ENCODE measurements at places on chromosomes 13 and 19. TPM values are rescaled to one million over a fixed set of nuclear protein-coding genes. Genes with fewer than 3 reads are reported as not detected.

TNFSF9 gene
- polyA plus RNA-seq: 2.8 TPM

C5AR1 gene
- 0.08 TPM for polyA plus RNA-seq

DHRS12 gene
- 12.2 TPM for polyA plus RNA-seq

TTYH1 gene
- 21.5 TPM for polyA plus RNA-seq

TMEM59L gene
- 16.2 TPM for polyA plus RNA-seq

PRSS57 gene
- polyA plus RNA-seq: 0.21 TPM

CATSPERD gene
- 0.56 TPM for polyA plus RNA-seq

ZNF547 gene
- 1.1 TPM for polyA plus RNA-seq

PLPP2 gene
- polyA plus RNA-seq: 58.3 TPM

DCT gene
- not detected for polyA plus RNA-seq

C1QTNF9 gene
- not detected for polyA plus RNA-seq

SLC25A41 gene
- polyA plus RNA-seq: 0.23 TPM

DNA sequence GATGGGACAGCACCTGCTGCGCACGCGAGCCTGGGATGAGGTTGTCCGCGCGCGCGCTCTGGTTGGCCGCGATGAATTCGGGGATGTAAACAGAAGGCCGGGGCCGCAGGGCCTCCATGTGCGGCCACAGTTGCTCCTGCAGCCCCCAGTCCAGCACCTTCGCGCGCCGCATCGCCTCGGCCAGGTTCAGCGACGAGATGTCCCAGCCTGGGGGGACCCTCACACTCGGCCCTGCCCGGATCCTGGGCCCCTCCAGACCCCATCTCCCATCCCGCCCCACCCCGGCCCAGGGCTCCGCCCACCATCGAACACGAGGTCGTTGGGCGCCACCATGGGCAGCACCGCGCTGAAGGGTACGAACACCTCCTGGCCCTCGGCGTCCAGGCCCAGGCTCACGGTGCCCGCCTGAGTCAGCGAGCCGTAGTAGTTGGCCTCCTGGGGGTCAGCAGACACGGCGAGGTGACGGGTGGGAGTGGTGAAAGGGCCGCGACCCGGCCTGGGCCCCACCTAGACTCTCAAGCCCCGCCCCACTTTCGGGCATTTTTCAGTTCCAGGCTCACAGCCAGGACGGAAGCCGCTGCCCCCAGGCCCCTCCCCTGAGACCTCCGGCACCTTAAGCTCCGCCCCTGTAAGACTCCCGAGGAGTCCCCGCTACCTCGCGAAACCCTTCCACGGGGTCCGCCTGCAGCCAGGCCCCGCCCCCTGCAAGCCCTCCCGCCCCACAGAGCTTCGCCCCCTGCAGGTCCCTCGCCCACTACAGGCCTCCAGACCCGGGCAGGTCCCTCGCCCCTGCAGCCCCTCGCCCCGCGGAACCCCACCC is 1.1 kb downstream of the ISYNA1 start:
- peak; percentile 96 for DNase-seq

DNA sequence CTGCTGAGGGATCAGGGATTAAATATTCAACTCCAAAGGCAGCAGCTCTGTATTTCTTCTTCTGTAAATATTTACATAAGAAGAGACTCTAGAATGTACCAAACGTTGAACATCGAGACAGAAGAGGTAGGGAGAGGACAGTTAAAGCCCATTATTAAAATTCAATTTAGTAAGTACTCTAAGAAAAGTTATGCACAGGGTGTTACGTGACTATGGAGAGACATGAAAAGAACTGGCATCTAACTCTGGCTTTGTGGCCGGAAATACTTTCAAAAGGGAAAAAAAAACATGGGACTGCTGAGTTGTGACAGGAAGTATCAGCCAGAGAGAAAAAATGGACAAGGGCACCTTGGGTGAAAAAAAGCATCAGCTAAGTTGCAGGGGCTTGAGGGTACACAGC is 36.7 kb downstream of the LNX2 start:
- no peak for DNase-seq

- peak; percentile 68 for DNase-seq
These were observed 53.4 kb downstream of the PDS5B start for GRCh38 chr13:32639502-32640105.

DNA sequence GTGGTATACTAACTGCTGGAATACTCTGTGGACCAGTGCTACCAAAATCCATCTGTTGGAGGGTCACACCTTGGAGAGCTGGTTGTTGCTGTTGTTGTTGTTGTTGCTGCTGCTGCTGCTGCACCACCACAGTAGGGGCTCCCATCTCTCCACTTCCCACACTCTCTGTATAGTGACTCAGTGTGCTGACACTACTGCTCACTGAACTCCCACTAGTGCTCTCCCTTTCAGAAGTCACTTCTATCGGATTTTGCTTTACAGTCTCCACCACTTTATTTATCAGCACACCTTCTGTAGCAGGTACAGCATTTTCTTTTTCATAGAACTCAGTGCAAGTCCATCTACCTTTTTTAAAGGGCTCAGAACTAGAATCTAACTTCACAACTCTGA is 1.7 kb downstream of the TSC22D1 start:
- DNase-seq: no peak

DNA sequence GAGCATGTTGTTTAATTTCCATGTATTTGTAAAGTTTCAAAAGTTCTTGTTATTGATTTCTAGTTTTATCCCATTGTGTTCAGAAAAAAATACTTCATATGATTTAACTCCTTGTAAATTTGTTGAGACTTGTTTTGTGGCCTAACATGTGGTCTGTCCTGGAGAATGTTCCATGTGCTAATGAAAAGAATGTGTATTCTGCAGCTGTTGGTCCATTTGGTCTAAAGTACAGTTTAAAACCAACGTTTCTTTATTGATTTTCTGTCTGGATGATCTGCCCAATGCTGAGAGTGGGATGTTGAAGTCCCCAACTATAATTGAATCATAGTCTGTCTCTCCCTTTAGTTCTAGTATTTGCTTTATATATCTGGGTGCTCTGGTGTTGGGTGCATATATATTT is 34.9 kb upstream of the TPP2 start:
- no peak for DNase-seq

DNA sequence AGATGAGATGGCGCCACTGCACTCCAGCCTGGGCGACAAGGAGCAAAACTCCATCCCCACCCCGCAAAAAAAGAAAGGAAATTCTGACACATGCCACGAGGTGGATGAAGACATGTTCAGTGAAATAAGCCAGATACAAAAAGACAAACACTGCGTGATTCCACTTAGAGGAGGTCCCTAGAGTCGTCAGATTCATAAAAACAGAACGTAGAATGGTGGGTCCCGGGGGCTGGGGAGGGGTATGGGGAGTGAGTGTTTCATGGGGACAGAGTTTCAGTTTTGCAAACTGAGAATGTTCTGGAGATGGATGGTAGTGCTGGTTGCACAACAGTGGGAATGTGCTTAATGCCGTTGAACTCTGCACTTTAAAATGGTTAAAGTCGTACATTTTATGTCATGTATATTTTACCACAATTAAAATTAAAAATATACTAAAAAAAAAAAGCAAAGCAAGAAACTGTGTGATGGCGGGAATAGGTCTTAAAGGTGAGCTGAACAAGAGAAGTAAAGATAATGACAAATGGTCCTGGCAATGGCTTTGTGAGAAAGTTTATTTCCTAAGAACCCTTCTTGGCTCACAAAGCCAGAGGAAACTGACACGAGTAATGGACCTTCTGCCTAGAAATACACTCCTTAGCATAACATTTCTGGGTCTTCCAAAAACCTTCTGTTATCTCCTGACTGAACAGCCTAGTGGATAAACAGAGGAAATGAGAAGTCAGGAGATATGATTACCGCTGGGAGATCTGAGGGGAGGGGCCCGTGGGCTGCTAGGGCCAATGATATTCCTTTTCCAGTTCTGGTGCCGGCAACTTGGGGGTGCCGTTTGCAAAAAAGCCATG is 4.2 kb upstream of the SPC24 start:
- DNase-seq: no peak

DNA sequence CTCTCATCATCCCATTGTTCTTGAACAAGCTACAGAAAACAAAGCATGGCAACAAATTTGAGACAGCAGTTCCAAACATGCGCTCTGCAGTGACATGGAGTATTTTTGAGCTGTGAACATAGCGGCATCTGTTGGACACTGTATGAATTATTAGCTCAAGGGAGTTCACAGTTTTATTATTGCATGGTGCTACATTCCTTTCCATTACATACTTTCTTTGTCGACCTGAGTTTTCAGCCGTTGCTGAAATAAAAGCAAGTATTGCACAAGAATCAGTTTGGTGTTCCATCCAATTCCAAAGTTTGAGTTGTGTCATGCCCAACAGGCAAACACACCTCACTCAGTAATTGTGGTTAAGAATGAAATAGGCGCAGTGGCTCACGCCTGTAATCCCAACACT is 30.1 kb upstream of the METTL21C start:
- DNase-seq: no peak

- peak; percentile 96 for DNase-seq
These were observed at the start of gene CCDC106 for GRCh38 chr19:55647732-55648584. Gene CCDC106 (plus strand): TSS chr19:55648212. CDS start chr19:55649047, 835 bp downstream.

DNA sequence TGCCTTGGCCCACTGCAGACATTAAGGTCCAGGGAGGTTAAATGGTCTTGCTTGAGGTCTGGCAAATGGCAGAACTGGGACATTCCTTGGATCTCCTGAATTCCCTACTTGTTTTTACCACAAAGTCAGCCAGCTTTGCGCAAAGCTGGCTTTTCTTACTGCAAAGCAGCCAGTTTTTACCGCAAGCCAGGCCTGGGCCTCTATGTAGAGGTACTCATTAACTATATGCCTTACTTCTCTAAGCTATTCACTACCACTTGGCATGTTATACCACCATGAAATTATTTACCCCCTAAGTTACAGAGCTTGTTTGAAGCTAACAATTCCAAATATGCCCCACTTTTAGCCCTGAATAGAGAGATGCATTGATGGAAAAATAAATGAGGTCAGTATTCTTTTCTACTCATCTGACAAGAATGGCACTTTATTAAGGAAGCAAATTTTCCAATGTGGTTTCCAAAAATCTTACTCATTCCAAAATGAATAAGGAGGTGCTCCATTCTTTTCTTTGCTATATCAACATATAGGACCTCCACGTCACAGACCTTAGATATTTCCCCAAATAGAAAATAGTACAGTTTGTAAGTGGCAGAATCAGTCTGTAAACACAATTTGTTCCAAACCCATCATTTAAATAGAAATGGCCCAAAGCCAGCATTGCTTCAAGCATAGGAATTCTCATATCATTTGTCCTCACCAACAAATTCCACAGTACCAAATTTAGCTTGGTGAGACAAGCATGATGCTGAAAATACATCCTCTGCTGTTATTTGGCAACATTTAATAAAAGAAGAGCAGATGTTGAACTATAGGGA is 143.9 kb upstream of the TSC22D1 start:
- DNase-seq: no peak

DNA sequence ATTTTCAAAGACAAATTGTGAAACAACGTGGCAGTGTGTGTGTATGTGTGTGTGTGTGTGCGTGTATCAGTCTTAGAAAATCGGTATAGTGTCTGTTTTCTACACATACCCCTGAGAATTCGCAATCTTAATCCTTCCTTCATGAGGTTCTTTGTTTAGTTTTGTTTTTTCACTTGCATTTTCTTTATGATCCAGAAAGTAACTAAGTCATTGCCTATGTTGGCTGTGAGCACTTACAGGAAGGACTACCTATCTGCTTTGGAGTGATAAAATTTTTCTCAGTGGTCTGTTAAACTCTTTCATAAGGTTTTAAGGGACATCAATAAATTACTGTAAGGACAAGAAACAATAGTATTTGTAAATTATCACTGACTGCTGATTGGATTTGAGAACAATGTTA is 1587.1 kb downstream of the PCDH9 start:
- DNase-seq: no peak

- DNase-seq: no peak
These were observed 6.5 kb downstream of the NKPD1 start for GRCh38 chr19:45154064-45154827.

DNA sequence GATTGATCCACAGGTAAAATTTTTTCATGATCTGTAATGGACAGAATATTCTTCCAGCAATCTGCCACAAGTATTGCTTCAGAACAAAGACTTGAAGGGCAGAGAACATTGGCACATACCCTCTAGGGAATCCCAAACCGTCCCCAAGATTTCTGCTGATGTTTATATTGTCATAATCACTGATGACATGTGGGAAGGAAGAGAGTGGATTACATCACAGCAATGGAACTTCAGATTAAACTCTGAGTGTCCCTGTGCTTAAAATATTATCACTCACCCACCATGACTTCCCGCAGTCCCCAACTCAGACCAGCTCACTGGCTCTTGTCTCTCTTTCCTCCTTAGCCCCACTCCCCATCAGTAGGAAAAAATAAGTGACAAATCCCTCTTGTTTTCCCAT is 8.5 kb upstream of the TPT1 start:
- DNase-seq: no peak

GRCh38 chr13:72170571-72170970 is 303.6 kb upstream of the DACH1 start:
- no peak for DNase-seq

GRCh38 chr19:12126707-12127106 is 13.4 kb downstream of the ZNF20 start:
- peak; percentile 64 for DNase-seq

DNA sequence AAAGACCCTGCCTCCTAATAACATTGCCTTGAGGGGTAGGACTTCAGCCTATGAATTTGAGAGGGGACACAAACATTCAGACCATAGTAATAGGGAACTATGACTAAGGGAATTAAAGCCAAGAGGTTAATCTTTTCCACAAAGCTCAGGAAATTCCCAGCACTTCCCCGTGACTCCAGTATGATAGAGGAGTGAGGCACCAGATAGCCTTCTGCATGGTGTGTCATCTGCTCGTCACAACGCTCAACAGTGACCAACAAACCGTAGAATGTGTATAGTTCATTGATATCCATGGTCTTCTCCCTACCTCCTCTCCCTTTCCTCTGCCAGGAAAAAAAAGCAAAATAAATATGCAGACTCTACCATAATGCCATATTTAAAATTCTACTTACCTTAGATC is 64.4 kb downstream of the B3GLCT start:
- no peak for DNase-seq

GRCh38 chr13:102012299-102013293 is 389.3 kb downstream of the FGF14 start:
- DNase-seq: no peak

DNA sequence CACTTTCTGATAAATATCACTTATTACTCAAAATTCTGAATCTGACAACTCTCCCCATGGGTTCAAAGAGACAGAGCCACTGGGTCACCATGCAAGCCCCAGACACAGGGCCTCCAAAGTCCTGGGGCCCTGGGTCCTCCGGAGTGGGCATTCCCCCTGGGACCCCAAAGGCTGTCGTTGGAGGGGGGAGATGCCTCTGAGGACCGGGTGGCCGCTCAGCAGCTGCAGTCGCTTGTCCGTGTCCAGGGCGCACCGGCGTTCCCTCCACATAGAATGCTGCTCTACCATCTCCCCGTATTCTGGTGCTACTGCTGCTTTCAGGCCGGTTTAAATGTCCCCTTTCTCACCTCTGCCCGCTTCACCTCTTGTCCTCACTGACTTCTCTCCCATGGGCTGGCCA is 246.1 kb downstream of the TEX29 start:
- no peak for DNase-seq

GRCh38 chr13:49616676-49617065 is 11.6 kb upstream of the ARL11 start:
- no peak for DNase-seq

- no peak for DNase-seq
These were observed 7.7 kb downstream of the NFILZ start for GRCh38 chr19:8638078-8638619.

- no peak for DNase-seq
These were observed 6.4 kb downstream of the ERCC2 start for GRCh38 chr19:45363861-45364459.

GRCh38 chr13:83508771-83509301 is 373.4 kb downstream of the SLITRK1 start:
- DNase-seq: no peak

GRCh38 chr19:16882146-16882545 is 6.7 kb upstream of the F2RL3 start:
- DNase-seq: no peak
